T-cell (primary cell): ENCODE measurements at places on chromosomes 3 and 15.

- no peaks in the 10 kb centered on the region for H3K36me3 ChIP-seq
- H3K27ac ChIP-seq, result no peak overlapping the region
- peaks cover 4% of the 10 kb centered on the region for H3K27me3 ChIP-seq
Observed at GRCh38 chr3:12479919-12480427, 4.3 kb upstream of the TSEN2 start.

DNA sequence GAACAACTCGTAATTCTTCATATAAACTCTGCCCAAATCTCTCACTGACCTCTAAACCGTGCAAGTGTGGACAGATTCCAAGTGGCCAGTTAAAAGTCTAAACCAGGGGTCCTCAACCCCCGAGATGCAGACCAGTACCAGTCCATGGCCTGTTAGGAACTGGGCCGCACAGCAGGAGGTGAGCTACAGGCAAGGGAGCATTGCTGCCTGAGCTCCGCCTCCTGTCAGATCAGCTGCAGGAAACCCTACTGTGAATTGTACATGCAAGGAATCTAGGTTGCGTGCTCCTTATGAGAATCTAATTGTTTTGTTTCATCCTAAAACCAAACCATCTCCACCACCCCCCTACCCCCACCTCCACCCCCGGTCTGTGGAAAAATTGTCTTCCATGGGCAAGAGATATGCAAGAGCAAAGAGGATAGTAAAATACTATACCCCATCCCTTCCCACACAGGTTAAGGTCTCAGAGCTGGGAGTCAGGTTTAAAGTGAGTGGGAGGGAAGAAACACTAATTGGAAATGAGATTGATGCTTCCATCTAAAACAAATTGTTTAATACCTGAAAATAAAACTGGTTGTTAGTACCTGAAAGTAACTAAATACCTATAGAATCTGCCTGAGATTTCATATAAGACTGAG is 54.0 kb downstream of the POLQ start:
- no peak overlapping the region for H3K27ac ChIP-seq
- no peak for DNase-seq
- H3K4me3 ChIP-seq, result no peak overlapping the region
- H3K4me1 ChIP-seq, result no peaks in the 10 kb centered on the region

- H3K4me1 ChIP-seq, result no peaks in the 10 kb centered on the region
- no peak overlapping the region for H3K27ac ChIP-seq
- no peaks in the 10 kb centered on the region for H3K36me3 ChIP-seq
- H3K4me3 ChIP-seq, result no peak overlapping the region
- DNase-seq, result no peak
Observed at GRCh38 chr15:43948691-43949325, 122.0 kb downstream of the WDR76 start.

GRCh38 chr3:10763817-10764258 is 52.2 kb upstream of the SLC6A11 start:
- H3K27me3 ChIP-seq, result no peaks in the 10 kb centered on the region
- no peak overlapping the region for H3K27ac ChIP-seq
- no peak for DNase-seq
- H3K4me3 ChIP-seq, result no peak overlapping the region
